Activated CD4-positive, alpha-beta T cell treated with anti-CD3 and anti-CD28 coated beads, Interleukin-2, amount 50 U/mL, for 4 hours (primary cell): ENCODE measurements at places on chromosomes 7 and 10.

DNA sequence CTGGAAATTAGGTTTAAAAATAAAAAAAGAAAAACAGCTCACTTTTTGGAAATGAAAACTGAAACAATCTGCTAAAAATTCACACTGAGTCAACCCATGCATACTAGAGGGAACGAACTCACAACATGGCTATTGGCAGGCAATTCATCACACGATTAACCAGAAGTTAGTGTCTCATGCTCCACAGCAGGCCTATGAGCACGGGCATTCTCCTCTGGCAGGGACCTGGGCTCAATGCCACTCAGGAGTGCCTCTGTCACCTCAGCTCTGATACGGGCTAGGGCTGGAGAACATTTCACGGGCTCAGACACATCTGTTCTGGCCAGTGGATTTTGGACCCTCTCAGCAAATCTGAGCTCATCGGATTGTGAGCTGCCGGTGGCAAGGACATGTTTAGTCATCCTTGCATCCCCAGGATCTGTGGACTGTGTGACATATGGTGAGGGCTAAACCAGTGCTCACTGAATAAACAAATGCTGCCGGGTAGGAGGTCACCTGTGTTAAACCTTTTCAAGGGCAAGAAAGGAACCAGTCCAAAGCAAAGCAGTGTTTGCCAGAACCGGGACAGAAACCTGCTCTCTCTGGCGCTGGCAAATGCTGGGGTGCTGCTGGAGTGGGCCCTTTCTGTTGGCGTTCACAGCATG, 40.1 kb downstream of the POLR3A start:
- no peak for DNase-seq

- DNase-seq, result no peak
Observed at GRCh38 chr7:10789170-10789569, 184.5 kb upstream of the PHF14 start.

GRCh38 chr10:42875798-42876341, 93.3 kb downstream of the BMS1 start:
- DNase-seq, result no peak

DNA sequence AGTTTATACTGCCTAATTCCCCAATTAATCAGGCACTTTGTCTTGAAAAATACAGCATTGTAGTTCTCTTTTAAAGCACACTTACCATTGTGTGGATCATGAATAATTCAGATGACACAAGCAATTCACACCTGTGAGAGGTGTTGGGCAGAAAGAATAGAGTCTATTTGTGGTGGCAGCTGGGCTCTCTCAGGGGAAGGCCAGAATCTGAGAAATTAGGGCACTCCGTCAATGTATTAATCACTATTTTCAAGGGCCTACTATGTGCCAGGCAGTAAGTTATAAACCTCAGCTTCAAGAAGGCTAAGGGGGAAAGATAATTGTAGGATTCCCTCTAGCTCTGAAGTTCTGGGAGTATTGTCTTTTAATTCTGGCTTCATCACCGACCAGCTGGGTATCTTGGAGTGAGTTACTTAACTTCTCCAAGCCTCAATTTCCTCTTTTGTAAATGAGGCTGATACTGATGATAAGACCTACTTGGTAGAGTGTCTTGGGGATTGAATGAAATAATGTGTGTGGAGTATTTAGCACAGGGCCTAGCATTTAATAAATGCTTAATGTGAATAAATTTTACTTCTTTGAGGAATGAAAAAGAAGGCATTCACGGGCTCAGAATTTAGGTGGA, 2.5 kb downstream of the CHN2 start:
- DNase-seq, result no peak

- no peak for DNase-seq
Observed at GRCh38 chr7:3304131-3304530, 3.1 kb downstream of the SDK1 start.

GRCh38 chr10:85602713-85603112, 763.9 kb downstream of the GRID1 start:
- no peak for DNase-seq

- no peak for DNase-seq
Observed at GRCh38 chr10:79024296-79024695, 44.5 kb upstream of the ZMIZ1 start.
